Fibroblast of skin of scalp (primary cell): ENCODE measurements at places on chromosomes 7 and 10.
A peak's percentile ranks its signal among the peaks of the same experiment; 100 is the strongest.

GRCh38 chr7:80387634-80388193 is 124.2 kb downstream of the GNAT3 start:
- DNase-seq = no peak

GRCh38 chr7:107643407-107643806 is 17.2 kb upstream of the SLC26A4 start:
- DNase-seq = peak; percentile 69

DNA sequence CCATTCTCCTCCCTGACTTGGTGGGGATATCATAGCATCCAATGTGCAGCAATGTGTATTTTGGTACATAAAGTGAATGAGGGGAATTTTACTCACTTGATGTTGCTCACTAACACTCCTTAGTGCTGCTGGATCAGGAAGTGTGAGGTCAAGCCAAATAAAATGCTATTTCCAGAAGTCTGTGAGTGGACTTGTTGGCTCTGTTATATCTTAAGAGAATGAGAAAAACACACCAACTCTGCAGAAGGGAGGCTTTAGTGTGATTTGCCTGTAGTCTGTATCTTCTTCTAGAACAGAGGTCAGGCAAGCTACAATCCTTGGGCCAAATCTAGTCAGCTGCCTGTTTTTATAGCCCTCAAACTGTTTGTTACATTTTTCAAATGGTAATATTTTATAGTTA is 154.3 kb downstream of the POLR1F start:
- no peak for DNase-seq

- no peak for DNase-seq
Measured at GRCh38 chr7:29478226-29478625, 85.4 kb upstream of the PRR15 start.

- DNase-seq = peak; percentile 75
Measured at GRCh38 chr10:80459047-80459865, 5.1 kb downstream of the TSPAN14 start.

GRCh38 chr7:136976504-136977251 is 108.2 kb downstream of the CHRM2 start:
- DNase-seq = peak; percentile 27

DNA sequence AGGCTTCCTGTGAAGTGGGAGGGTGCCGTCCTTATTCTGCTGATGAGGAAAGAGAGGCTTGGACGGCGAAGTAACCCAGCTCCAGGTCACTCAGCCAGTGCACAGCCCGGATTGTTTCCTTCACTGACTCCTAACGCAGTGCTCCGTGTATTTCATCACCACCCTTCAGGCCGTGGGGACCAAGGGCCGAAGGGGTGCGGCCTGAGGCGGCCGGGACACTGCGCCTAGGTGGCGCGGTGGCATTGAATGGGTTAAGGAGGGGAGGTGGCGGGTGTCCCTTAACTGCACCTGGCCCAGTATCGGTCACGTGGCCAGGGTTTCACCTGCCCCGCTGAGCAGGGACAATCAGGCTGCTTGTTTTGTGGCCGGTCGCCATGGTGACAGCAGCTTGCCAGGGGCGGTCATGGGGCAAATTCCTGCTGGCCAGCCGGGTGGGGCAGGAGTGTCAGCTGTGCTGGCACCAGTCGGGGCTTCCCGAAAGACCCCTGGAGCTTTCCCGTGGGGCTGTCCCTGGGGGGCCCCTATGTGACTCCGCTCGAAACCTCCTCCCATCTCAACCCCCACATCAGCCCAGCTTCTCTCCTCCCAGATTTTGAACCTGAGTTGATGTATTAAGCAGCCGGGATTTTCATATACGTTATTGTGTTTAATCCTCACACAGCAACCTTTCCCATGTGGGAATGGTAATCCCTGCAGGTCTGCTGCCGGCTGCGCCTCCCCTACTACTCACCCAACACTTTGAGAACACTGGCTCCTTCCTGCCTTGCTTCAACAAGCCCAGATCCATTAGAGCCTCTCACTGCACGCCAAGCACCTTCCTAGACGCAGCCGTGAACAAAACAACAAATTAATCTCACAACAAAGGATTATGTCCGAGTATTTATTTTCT is 4.4 kb upstream of the ABHD11 start:
- DNase-seq = no peak

DNA sequence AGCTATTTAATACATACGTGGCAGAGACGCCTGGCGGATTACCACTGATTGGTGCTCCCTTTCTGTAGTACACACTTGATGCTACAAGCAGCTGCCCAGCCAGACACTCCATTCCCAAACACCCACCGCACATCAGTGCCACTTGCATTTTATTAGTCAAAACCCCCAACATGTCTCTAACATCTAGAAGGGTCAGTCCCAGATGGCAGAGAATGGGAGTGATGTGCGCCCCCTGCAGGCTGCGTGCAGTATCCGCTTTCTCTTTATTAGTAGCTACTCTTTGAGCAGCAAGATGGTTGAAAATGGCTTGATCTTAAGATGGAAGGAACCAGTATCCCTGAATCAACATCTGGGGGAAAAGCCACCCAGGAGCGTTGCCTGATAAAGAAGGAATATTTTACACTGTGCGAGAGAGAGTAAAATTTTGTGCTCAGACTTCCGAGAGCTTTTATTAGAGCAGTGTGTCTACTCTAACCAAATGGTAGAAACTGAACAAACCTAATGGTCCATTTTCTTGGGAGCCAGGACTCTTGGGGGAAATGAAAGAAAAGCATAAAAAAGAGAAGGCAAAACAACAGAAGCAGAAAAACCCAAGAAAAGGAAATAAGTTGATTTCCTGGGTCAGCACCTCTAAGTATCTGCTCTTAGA is 78.3 kb downstream of the ST8SIA6 start:
- peak; percentile 20 for DNase-seq

DNA sequence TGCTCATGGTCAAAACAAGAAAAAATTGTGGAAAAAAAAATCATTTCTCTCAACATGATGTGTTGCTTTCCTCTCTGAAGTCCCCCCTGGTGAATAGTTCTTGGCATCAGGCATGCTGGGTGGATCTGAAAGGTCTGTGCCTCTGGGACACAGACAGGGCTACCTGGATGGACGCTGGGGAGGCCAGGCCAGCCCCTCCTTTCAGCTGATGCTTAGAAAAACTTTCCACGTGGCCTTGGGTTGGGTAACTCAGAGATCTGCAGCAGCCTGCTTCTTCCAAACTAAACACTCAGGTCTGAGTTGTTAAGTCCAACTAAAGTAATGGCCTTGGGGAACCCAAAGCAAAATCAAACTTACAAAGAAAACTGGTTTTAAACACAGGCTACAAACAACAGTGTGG is 113.0 kb downstream of the CCDC3 start:
- DNase-seq = no peak

GRCh38 chr10:11724938-11725776 is 17.0 kb upstream of the ECHDC3 start:
- DNase-seq = peak; percentile 67

DNA sequence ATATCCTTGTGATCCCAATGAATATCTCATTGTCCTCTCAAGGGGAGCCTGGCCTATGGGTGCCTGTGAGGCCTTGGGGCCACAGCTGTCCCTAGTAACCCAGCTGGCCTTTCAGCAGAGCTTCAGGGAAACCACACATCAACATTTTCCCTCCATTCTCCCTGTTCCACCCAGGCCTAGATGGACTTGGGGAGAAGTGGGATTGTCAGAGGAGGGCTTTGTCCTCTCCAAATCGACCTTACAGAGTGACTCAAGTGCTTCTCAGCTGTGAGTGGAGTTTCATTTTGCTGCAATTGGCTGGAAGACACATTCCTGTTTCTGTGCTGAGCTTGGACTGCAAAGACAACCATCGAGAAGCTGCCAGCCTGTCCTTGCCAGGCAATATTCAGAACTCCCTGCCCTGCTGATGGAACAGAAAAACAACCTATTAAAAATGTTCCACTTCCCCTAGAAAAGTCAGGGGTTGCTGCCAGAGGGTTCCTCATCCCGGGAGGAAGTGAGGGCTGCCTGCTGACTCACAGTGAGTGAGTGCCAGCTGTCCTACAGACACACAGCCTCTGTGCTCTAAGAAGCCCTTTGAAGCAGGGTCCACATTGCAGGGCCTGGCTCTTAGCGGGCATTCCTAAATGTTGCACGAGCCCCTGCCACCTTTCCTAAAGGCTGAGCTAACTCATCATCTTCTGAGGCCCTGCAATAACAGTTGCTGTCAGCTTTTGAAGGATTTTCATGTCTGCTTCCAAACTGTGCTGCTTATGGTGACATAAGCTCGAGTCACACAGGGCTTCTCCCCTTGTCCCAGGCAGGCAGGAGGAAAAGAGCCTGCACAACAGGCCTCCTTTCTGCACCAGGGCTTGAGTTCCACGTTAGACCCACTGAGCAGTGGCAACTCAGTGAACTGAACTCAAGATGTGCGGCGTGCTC is 20.5 kb downstream of the STRA8 start:
- DNase-seq = peak; percentile 68

DNA sequence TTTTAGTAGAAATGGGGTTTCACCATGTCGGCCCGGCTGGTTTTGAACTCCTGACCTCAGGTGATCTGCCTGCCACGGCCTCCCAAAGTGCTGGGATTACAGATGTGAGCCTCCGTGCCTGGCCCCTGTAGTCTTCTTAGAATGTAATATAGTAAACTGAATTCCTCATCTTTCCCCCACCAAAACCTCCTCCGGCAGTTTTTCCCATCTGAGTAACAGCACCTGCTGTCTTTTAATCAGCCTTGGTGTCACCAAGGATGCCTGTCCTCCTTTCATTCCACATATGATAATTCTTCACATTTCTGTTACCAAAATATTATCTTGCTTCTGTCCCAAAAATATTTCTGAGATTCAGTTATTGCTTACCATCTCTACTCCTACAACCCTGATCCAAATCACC is 80.2 kb downstream of the ZEB1 start:
- DNase-seq = no peak
